Activated CD4-positive, alpha-beta memory T cell treated with anti-CD3 and anti-CD28 coated beads, Interleukin-2, amount 10 ng/mL, durations not matched to agents 7 days and 5 days (primary cell): ENCODE measurements at places on chromosomes 6 and 20. TPM values are rescaled to one million over a fixed set of nuclear protein-coding genes. Genes with fewer than 3 reads are reported as not detected.

Gene SLC22A2
- not detected for total RNA-seq

Gene VPS52
- 59.7 TPM for total RNA-seq

Gene LY6G6F
- not detected for total RNA-seq

Gene PRR3
- total RNA-seq: 15.3 TPM

- no peaks in the 10 kb centered on the region for H3K4me1 ChIP-seq
- no peak for DNase-seq
- H3K36me3 ChIP-seq: no peaks in the 10 kb centered on the region
- H3K27ac ChIP-seq: no peak overlapping the region
- peaks cover 9% of the 10 kb centered on the region for H3K27me3 ChIP-seq
These were observed 27.3 kb upstream of the GRM4 start for GRCh38 chr6:34172961-34173775.

- no peak for DNase-seq
- no peaks in the 10 kb centered on the region for H3K27me3 ChIP-seq
- H3K27ac ChIP-seq: no peak overlapping the region
- no peaks in the 10 kb centered on the region for H3K4me1 ChIP-seq
- no peak overlapping the region for H3K4me3 ChIP-seq
- peaks cover 20% of the 10 kb centered on the region for H3K36me3 ChIP-seq
These were observed 31.1 kb downstream of the NFYA start for GRCh38 chr6:41103847-41104246.

DNA sequence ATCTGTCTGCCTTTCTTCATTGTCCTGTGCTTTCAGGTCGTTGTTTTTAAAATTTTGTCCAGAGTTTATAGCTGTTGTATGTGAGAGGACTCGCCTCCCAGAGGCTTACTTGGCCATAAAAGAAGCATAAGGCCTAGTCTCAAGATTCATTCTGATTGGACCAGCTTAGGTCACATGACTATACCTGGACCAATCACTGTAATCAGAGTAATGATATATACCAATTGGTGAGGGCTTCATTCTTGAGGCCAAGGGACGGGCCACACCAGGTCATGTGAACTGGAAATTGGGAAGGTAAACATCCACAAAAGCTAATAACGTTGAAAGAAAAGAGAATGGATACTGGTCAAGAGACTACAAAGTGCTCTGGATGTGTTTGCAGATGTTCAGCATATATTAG lies 141.4 kb upstream of the SULF2 start:
- H3K27me3 ChIP-seq: peaks cover 9% of the 10 kb centered on the region
- H3K27ac ChIP-seq: no peak overlapping the region
- H3K4me3 ChIP-seq: no peak overlapping the region
- no peak for DNase-seq

DNA sequence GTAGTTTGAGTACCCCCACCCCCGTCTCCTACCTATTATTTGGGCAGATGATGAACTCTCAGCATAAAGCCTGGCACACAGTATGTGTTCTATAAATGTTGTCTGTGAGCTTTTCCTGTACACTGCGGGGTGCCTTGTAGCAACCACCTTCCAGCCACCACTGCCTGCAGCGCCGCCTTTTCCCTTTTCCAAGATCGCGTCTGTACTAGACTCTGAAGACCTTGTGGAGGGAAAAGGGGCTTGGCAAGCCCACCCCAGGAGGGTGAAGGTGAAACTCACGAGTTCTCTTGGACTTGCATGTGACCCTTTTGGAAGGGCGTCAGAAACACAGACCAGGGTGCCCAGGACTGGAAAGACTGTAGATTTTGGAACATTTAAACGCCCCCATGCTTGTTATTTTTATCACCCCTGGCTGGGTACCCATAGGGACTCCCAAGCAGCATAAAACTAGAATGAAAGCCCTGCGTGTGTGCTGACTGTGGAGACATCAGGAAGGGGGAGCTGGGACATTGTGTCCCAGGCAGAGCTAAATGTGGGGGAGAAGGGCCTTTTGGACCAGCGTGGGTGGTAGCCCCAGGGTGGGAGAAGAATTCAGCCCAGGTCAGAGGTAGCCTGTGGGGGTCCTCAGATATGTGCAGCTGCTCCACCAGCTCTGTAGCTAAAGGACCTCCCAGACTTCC lies 8.3 kb downstream of the BAK1 start:
- H3K4me3 ChIP-seq: peak overlapping the region; percentile 75
- H3K36me3 ChIP-seq: peaks cover 69% of the 10 kb centered on the region
- peak overlapping the region; percentile 100 for H3K27ac ChIP-seq

DNA sequence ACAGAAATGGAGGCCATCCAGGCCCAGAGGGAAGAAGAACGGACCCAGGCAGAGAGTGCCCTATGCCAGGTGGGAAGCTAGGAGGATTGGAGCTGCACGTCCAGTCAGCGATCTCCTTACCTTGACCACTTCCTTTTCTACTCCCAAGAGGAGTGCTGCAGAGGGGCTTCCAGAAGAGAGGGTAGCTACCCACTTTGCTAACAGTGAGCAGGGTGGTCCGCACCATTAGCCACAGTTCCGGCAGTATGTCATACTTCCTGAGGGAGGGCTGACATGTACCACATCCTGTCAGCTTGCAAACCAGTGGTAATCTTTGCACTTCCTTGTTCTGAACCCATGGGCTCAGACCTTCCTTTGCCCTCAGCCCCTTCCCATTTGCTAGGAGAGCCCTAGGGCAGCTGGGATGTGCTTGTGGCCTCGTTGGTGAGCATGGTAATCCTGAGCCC lies 35.4 kb downstream of the CEP250 start:
- DNase-seq: peak; percentile 80
- peak overlapping the region; percentile 99 for H3K27ac ChIP-seq
- no peaks in the 10 kb centered on the region for H3K27me3 ChIP-seq
- peaks cover 75% of the 10 kb centered on the region for H3K36me3 ChIP-seq
- peaks cover 53% of the 10 kb centered on the region for H3K4me1 ChIP-seq

DNA sequence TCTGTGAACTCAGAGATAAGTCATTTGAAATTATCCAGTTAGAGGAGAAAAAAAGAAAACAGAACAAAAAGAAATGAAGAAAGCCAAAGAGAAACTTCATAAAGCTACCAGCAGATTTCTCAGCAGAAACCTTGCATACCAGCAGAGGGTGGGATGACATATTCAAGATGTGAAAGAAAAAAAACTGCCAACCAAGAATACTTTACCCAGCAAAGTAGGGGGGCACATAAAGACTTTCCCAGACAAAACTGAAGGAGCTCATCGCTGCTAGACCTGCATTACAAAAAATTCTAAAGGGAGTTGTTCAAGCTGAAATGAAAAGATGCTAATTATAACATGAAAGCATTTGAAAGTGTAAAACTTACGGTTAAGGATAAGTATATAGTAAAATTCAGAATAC lies 246.3 kb downstream of the FNDC1 start:
- no peak overlapping the region for H3K27ac ChIP-seq
- DNase-seq: no peak
- no peaks in the 10 kb centered on the region for H3K36me3 ChIP-seq

- H3K27ac ChIP-seq: no peak overlapping the region
- H3K27me3 ChIP-seq: peaks cover 83% of the 10 kb centered on the region
- no peaks in the 10 kb centered on the region for H3K36me3 ChIP-seq
- DNase-seq: no peak
- no peak overlapping the region for H3K4me3 ChIP-seq
These were observed 867 bp downstream of the TCF21 start for GRCh38 chr6:133889557-133890403.

DNA sequence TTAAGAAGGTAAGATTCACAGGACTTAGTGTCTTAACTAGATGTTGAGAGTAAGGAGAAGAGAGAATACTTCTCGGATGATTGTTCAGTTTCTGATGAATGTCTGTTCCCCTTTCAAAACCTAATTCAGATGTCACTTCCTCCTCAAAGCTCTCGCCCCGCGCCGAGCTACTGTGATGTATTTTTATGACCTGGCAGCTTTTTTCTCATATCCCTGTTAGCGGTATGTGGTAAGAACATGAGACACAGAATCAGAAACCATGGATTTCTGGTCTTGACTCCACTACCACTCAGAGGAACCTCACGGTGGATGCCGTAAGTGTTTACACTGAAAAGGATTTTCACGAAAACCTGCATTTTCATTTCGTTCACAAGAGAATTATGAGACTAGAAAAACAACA lies 48.4 kb downstream of the CEP43 start:
- peak overlapping the region; percentile 63 for H3K27ac ChIP-seq
- peaks cover 11% of the 10 kb centered on the region for H3K36me3 ChIP-seq
- H3K4me1 ChIP-seq: peaks cover 35% of the 10 kb centered on the region
- DNase-seq: peak; percentile 70
- peak overlapping the region; percentile 34 for H3K4me3 ChIP-seq

GRCh38 chr6:10791673-10792072 lies 44.1 kb downstream of the TMEM14B start:
- no peaks in the 10 kb centered on the region for H3K27me3 ChIP-seq
- H3K4me1 ChIP-seq: no peaks in the 10 kb centered on the region
- DNase-seq: no peak
- no peak overlapping the region for H3K27ac ChIP-seq
- no peak overlapping the region for H3K4me3 ChIP-seq

DNA sequence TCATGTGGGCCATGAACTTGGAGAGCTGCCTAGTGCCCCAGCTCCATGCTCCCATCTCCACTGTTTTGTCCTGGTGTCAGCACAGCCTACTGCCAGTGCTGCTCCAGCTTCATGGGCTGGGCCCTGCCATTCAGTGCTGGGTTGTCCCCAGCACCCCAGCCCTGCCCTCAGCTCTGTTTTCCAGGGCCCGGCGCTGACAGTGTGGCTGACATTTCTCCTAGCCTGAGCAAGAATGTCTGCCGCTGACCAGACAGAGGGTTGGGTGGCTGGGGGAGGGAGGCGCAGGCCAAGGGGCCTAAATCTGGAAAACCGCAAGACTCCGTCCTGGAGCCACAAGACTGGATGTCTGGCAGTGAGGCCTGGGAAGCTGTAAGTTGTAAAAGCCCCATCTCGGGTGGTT lies 78.9 kb downstream of the DHX35 start:
- peaks cover 12% of the 10 kb centered on the region for H3K36me3 ChIP-seq
- no peaks in the 10 kb centered on the region for H3K27me3 ChIP-seq
- H3K27ac ChIP-seq: no peak overlapping the region
- no peak overlapping the region for H3K4me3 ChIP-seq
- no peaks in the 10 kb centered on the region for H3K4me1 ChIP-seq

DNA sequence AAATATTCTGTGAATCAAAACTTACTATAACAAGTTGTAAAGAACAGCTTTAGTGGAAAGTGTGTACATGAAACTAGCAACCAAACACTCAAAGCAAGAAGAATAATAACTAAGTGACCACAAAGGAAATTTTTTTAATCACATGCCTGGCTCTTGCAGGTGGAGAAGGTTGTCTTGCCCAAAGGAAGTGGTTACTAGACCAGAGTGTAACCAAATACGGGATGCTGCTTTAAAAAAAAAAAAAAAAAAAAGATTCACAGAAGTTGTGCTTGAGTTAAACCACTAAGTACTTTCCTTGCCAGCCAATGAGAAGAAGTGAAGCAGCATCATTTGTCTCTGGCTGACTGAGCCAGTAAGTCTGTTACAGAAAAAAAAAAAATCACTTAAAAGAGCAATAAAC lies 19.1 kb upstream of the HLA-DQB1 start:
- H3K27ac ChIP-seq: peak overlapping the region; percentile 70
- peak; percentile 49 for DNase-seq
- peaks cover 32% of the 10 kb centered on the region for H3K4me1 ChIP-seq
- peaks cover 15% of the 10 kb centered on the region for H3K36me3 ChIP-seq
- peak overlapping the region; percentile 2 for H3K4me3 ChIP-seq
- H3K27me3 ChIP-seq: peaks cover 36% of the 10 kb centered on the region

- DNase-seq: peak; percentile 75
- H3K36me3 ChIP-seq: no peaks in the 10 kb centered on the region
- peaks cover 3% of the 10 kb centered on the region for H3K4me1 ChIP-seq
- peaks cover 25% of the 10 kb centered on the region for H3K27me3 ChIP-seq
- no peak overlapping the region for H3K4me3 ChIP-seq
These were observed 62.3 kb downstream of the KIAA0319 start for GRCh38 chr6:24583463-24584381.

GRCh38 chr6:42692137-42692911 lies 30.1 kb downstream of the PRPH2 start:
- peak overlapping the region; percentile 29 for H3K27ac ChIP-seq
- H3K4me1 ChIP-seq: peaks cover 35% of the 10 kb centered on the region
- no peaks in the 10 kb centered on the region for H3K27me3 ChIP-seq
- H3K36me3 ChIP-seq: peaks cover 63% of the 10 kb centered on the region
- H3K4me3 ChIP-seq: no peak overlapping the region

GRCh38 chr6:170290296-170291128 lies at the start of gene DLL1:
Gene DLL1, minus strand, starts transcription at chr6:170291078. Its CDS starts 939 bp downstream, at chr6:170290139.
- H3K36me3 ChIP-seq: peaks cover 5% of the 10 kb centered on the region
- H3K4me1 ChIP-seq: peaks cover 41% of the 10 kb centered on the region
- peaks cover 75% of the 10 kb centered on the region for H3K27me3 ChIP-seq
- H3K4me3 ChIP-seq: peak within 1 kb of the TSS; percentile 67
- peak; percentile 29 for DNase-seq

DNA sequence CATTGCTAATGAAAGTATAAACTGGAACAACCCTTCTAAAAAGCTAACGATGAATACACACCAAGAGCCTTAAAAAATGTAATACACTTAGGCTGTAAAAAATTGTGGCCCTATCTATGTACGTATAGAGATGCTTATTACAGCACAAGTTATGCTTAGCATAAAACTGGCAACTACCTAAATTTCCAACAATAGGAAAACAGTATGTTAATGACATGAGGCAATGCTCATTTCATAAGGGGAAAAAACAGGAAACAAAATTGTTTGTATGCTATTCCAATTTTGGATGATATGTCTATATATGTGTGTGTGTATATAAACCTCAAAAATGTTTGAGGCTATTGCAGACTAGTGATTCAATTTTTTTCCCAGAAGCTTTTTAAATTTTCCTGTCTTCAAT lies 82.5 kb downstream of the DTNBP1 start:
- peaks cover 3% of the 10 kb centered on the region for H3K36me3 ChIP-seq
- no peak overlapping the region for H3K4me3 ChIP-seq
- no peak overlapping the region for H3K27ac ChIP-seq
- DNase-seq: no peak
- no peaks in the 10 kb centered on the region for H3K27me3 ChIP-seq

GRCh38 chr6:43963877-43964658 lies 163.2 kb downstream of the MRPL14 start:
- H3K27ac ChIP-seq: no peak overlapping the region
- H3K36me3 ChIP-seq: no peaks in the 10 kb centered on the region
- H3K27me3 ChIP-seq: peaks cover 18% of the 10 kb centered on the region
- no peaks in the 10 kb centered on the region for H3K4me1 ChIP-seq
- DNase-seq: peak; percentile 8

GRCh38 chr20:18031050-18031449 lies 26.7 kb downstream of the OVOL2 start:
- no peak overlapping the region for H3K4me3 ChIP-seq
- no peak for DNase-seq

- no peaks in the 10 kb centered on the region for H3K27me3 ChIP-seq
- H3K4me1 ChIP-seq: no peaks in the 10 kb centered on the region
- no peaks in the 10 kb centered on the region for H3K36me3 ChIP-seq
These were observed 132.6 kb upstream of the MTHFD1L start for GRCh38 chr6:150732765-150733539.

- no peaks in the 10 kb centered on the region for H3K27me3 ChIP-seq
- DNase-seq: no peak
- no peaks in the 10 kb centered on the region for H3K36me3 ChIP-seq
- no peak overlapping the region for H3K27ac ChIP-seq
- H3K4me3 ChIP-seq: no peak overlapping the region
These were observed 122.5 kb downstream of the MACROD2 start for GRCh38 chr20:14117768-14118167.

- peaks cover 66% of the 10 kb centered on the region for H3K36me3 ChIP-seq
- no peak for DNase-seq
- no peaks in the 10 kb centered on the region for H3K27me3 ChIP-seq
- peak overlapping the region; percentile 27 for H3K27ac ChIP-seq
These were observed 194.0 kb downstream of the GMPR start for GRCh38 chr6:16432075-16433032.
